ENCODE measurements at places on chromosomes 5 and 9. TPM values are rescaled to one million over a fixed set of nuclear protein-coding genes. Genes with fewer than 3 reads are reported as not detected.
A peak's percentile ranks its signal among the peaks of the same experiment; 100 is the strongest.

DNA sequence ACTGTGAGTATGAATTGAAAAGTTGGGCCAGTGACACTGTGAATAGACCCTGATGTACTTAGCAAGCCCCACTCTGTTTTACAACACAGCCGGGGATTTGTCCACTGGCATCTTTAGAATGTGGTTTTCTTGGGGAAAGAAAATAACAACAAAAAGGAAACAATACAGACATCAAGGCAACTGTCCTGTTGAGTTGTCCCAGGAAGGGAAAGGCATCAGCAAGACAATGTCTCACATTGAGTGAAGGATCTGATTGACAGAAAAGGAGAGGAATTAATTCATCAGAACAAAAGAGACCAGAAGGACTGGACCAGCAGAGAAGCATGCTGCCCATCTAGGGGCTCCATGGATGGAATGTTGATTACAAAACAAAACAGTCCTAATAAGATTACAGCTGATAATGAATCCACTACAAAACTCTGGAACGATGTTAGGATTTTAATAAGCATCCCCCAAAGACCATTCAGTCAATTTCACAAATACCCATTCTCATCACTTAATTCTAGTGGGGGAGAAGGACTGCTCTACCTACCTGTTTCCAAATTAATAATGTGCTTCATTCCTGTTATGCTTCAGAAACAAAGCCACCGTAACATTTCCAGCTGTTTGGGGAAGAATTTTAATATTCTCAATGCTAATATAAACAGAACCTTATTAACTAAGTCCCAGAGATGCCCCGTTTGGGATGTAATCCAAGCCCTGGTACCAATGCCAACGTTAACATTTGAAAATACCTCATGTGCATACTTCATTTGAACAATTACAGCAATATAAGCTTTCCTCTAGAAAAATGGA lies 298.0 kb downstream of the SPOCK1 start:
- no peaks in the 10 kb centered on the region for H3K4me1 ChIP-seq
- peaks cover 61% of the 10 kb centered on the region for H3K27me3 ChIP-seq
- H3K27ac ChIP-seq, result no peak overlapping the region
- no peaks in the 10 kb centered on the region for H3K36me3 ChIP-seq
- DNase-seq, result no peak

DNA sequence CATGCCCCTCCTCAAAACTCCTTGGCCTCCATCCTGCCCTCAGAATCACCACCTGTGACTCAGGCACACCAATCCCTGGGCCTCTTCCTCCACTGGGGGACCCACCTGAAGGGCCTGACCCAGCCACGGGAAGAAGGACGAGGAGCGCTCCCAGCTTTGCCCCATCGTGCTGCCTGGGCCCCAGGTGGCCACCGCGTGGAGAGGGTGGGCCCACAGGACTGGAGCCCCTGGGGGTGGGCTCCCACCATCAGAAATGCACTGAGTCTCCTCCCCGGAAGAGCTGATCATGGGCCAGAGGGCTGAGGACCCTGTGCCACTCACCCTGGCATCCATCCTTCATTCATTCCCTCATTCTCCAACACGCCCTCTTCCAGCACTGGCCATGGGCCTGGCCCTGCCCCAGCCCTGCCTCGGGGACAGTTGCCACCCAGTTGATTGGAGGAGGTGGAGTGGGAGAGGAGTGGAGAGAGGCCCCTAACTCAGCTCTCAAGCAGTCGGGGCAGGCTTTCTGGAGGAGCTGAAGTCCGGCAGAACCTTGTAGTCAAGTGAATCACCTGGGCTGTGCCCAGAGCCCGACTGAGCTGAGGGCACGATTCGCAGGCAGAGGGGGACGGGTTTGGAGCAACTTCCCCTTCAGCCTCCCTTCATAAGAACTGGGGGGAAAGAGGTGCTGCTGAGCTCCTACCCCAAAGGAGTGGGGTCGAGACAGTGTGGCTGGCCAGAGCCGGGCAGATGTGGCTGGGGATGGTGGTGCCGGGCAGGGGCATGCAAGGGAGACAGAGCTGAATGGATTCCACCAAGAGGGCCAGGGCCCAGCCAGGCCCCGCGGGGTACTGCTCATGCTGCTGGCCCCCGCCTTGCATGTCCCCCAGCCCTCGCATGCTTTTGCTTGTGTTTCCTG lies 29.6 kb downstream of the DNM1 start:
- no peak overlapping the region for H3K4me3 ChIP-seq
- no peaks in the 10 kb centered on the region for H3K27me3 ChIP-seq
- no peak overlapping the region for H3K27ac ChIP-seq
- H3K36me3 ChIP-seq, result no peaks in the 10 kb centered on the region
- no peaks in the 10 kb centered on the region for H3K4me1 ChIP-seq
- no peak for DNase-seq

DNA sequence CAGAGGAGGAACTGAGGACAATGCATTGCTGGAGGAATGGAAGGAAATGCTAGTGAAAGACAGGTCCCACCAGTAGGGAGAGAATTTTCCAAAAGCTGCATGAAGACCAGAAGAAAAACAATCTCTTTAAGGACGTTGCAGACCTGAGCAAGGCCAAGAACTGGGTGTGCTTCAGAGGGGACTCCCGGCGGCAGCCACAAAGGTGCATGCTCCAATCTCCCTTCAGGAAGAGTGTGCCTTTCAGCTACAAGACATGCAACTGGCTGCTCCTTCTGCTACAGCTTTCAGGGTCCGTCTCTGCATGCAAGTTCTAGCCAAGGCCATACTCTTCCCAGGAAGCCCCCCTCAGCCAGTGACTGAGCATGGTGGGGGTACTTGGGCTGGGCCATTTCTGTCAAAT lies 62.9 kb downstream of the SFXN1 start:
- no peak overlapping the region for H3K4me3 ChIP-seq
- no peak overlapping the region for H3K27ac ChIP-seq
- H3K4me1 ChIP-seq, result no peaks in the 10 kb centered on the region
- no peaks in the 10 kb centered on the region for H3K36me3 ChIP-seq
- H3K27me3 ChIP-seq, result peaks cover 12% of the 10 kb centered on the region

DNA sequence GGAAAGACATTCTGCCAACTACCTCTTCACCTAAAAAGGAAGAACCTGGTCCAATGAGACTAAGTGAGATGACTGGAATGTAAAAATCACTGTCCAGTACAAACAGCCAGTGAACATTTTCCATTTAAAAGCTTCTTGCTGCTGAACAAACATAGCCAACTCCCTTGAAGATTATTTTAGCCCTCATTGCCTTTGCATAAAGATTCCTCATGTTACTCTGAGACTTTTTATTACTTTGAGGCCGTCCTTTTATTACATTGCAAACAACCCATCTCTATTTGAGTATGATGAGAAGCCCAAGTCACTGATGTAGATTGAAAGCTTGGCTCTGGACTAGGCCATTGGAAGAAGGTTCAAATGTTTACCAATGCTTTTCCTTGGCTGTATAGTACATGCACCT lies 649.8 kb downstream of the CETN3 start:
- H3K27me3 ChIP-seq, result no peaks in the 10 kb centered on the region
- H3K4me1 ChIP-seq, result no peaks in the 10 kb centered on the region
- no peak for DNase-seq
- H3K4me3 ChIP-seq, result no peak overlapping the region

DNA sequence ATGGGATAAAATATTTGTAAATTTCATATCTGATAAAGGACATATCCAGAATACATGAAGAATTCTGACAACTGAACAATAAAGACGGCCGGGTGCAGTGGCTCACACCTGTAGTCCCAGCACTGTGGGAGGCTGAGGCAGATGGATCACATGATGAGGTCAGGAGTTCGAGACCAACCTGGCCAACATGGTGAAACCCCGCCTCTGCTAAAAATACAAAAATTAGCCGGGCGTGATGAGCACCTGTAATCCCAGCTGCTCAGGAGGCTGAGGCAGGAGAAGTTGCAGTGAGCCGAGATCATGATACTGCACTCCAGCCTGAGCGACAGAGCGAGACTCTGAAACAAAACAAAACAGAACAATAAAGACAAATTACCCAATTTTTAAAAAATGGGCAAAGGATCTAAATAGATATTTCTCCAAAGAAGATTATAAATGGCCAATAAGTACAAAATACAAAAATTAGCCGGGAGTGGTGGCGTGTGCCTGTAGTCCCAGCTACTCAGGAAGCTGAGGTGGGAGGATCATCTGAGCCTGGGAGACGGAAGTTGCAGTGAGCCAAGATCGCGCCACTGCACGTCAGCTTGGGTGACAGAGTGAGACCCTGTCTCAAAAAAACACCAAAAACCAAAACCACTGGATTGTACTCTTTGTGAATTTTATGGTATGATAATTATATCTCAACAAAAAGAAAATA lies 9.6 kb upstream of the NSD1 start:
- DNase-seq, result no peak
- H3K27ac ChIP-seq, result no peak overlapping the region
- no peak overlapping the region for H3K4me3 ChIP-seq
- H3K27me3 ChIP-seq, result no peaks in the 10 kb centered on the region
- H3K36me3 ChIP-seq, result no peaks in the 10 kb centered on the region
- peaks cover 5% of the 10 kb centered on the region for H3K4me1 ChIP-seq

DNA sequence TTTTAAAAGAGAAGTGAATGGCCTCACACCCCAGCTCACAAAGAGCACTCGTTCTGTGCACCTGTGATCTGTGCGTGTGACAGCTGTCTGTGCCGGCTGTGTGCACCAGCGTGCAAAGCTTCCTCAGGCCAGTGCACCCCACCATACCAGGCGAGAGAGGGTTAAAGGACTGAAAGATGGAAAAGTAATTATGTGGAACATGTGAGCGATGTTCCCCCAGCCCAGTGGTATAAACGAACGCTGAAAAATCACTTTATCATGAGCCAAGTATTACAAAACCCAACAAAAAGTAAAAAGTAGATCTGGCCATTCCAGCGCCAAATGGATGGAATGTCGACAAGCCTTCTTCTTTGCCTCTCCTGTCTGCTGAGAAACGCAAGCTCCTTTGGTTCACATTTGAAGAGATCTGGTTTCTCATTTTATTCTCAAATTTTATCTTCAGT lies 53.7 kb downstream of the IPPK start:
- no peaks in the 10 kb centered on the region for H3K4me1 ChIP-seq
- no peak overlapping the region for H3K4me3 ChIP-seq
- peak; percentile 80 for DNase-seq
- H3K36me3 ChIP-seq, result no peaks in the 10 kb centered on the region
- no peaks in the 10 kb centered on the region for H3K27me3 ChIP-seq
- H3K27ac ChIP-seq, result peak overlapping the region; percentile 86

The MZB1 gene
- total RNA-seq, result 8.8 TPM

The DBH gene
- 0.08 TPM for total RNA-seq

Data from left lung (tissue), 14 donors.